ENCODE measurements at places on chromosomes 6 and 20.

DNA sequence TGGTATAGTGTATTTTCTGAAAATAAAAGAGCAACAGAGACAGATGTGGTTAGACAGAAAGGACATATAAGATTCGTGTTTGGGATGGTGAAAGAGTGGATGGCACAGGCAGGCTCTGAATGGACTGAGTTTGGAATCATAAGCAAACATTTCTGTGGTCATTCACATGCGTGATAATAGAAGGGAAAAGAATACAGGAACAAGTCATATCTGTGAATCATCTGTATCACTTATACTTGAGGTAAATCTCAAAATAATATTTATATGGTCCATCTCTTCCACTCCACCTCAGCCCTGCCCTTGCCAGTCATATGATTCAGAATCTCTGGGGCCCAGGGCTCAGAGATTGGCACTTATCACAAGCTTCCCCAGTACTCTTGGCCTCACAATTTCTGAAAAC, 535.1 kb downstream of the BCKDHB start:
- DNase-seq: no peak

DNA sequence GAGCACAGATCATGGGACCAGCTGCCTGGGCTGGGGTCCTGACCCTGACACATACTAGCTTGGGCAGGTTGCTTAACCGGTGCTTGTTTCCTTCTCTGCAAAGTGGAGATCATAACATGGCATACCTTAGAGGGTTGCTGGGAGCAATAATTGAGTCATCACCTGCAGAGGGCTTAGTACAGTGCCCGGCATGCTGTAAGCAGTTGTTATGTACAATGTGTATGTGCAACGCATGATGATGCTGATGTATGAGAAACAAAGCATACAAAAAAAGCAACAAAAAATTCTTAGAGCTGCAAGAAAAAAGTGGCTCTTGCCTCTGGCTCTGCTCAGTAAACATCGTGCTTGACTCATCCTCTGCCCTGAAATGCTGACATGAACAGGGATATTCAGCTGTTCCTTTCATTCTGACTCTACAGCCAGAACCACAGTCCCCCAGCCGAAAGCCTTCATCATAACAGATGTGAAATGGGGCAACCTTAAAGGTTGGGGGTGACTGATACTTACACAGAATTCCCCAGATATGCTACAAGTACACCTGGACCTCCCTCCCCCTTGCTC, 91.7 kb downstream of the CLIC5 start:
- DNase-seq: no peak

DNA sequence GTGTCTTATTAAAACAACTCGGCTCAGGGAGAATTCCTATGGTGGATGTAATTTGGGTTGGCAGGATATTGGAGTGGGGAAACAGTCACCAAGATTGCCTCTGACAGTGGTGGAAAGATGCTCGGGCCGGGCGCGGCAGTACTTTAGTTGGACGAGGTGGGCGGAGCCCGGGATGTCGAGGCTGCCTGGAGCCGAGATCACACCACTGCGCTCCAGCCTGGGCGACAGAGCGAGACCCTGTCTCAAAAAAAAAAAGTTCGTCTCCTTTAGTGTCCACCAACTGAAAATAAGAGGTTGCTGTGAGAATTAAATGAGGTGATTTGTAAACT, 621 bp downstream of the NOL7 start:
- DNase-seq: no peak

DNA sequence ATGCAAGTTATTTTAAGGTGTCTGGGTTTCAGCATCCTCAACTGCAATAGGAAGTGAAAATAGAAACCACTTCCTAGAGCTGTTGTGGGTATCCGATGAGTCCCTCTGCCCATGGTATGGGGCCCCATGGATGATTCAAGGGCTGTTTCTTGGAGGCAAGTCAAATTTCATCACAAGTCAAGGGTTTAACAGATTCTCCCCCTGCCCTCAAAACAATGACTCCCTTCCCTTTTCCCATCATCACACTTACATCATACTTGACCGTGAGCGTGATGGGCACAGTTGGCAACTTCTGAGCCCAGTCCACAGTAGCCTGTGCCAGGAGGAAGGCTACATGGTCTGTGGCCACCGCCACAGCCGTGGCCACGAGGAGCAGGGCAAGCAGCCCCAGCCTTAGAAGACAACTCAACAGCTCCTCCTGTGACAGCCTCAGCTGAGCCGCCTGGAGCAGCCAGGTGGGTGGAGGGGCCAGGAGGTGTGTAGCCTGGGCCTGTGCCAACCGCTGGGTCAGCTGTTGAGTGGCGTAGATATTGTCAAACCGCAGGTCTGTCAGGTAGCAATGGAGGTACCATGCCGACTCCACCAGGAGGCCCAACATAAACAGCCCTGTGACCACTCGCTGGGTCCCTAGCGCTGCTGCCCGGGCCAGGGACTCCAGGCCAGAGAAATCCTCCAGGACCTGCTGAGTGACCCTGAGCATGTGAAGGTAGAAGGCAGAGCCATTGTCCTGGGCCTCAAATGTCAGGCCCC, 5.2 kb downstream of the OCSTAMP start:
- no peak for DNase-seq

DNA sequence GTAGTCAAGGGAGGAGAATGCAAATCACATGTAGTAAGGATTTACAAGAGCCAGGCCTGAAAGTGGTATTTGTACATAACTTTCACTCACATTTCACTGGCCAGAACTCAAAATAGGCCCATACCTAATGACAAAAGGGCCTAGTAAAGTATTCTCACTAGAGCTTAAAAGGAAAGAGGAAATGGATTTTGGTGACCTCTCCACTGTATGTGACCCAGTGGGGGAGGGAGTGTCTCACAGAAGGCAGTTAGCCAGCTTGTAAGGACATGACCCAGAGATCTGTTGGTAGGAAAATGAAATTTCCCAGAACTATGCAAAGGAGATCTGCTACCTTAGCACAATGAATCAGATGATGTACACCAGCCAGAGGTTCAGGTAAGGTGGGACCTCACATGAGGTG, 124.4 kb downstream of the PTPRT start:
- no peak for DNase-seq

DNA sequence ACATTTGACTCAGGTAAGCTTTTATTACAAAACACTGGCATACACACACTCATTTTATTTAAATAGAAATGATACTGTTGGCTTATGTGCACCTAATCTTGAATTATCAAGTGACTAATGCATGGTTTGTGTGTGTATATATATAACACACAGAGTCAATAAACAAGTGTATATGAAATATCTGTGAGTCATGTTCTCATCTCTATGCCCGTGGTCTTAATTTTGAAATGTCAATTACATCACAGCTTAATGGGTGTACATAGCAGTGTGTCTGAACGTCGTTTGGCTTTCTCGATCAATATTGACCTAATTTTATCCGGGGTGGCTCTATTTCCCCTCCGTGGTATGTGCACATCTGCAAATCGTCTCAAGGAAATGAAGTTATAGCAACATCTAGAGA, 104.0 kb upstream of the ZFP64 start:
- DNase-seq: no peak

GRCh38 chr20:90651-91050, 3.2 kb downstream of the DEFB125 start:
- DNase-seq: no peak

DNA sequence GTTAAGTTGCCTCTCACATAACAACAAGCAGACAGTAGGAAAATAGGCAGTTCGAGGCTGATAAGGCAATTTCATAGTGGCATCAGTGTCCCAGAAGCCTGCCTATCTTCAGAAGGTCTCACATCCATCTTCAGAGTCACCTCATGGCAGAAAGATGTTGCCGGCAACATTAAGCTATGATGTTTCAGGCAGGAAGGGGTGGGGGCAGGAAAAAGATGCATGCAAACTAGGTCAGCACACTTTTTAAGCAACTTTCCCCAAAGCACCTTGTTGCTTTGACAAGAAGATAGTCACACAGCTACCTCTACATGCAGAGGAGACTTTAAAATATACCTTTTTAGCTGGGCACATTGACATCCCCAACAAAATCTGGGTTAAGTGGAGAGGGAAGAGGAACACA, 43.2 kb upstream of the SMIM8 start:
- no peak for DNase-seq

- no peak for DNase-seq
Measured at GRCh38 chr6:40642190-40642589, 55.0 kb upstream of the LRFN2 start.

DNA sequence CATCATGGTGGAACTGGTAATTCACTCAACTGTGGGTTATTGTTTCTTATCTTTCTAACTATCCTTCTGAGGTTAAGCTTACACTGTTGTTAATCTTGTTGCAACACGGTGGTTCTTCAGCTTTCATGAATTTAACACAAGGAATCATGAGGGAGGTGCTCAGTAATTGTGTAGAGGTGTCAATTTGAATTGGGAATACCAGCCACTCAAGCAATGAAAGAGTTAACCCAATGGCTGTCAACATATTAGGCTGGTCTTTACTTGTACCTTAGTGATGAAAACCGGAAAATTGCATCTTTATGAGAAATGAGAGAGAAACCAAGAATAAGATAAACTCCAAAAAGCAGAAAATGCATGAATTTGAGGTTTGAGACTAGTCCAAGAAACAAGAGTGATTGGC, 95.7 kb downstream of the HS3ST5 start:
- DNase-seq: no peak

All from skin of body (tissue), 3 donors.